ENCODE measurements at places on chromosomes 4 and X.
A peak's percentile ranks its signal among the peaks of the same experiment; 100 is the strongest.

DNA sequence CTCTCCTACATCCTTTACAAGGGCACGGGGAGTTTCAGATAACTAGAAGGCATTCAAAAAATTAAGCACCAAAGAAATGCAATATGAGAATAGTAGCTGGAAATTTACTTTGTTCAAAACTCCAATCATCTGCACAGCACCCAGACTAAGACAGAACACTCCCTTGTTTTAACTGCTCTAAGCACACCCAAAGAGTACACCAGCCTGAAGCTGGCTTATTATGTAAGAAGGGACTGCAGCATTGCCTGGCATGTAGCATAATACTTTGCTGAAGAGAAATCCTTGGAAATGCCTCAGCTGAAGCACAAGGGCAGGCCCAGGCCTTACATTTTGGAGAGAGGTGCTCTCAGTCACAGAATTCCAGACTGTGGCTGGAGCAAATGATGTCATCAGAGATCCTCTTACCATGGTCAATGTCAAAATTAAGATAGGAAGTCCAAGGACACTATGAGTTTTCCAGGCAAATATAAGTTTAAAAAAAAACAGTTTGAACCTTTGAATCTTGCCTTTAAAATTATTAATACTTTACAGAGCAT lies 14.8 kb downstream of the ARHGEF6 start:
- DNase-seq: no peak

GRCh38 chr4:76831711-76832373 lies 66.1 kb downstream of the SOWAHB start:
- no peak for DNase-seq

DNA sequence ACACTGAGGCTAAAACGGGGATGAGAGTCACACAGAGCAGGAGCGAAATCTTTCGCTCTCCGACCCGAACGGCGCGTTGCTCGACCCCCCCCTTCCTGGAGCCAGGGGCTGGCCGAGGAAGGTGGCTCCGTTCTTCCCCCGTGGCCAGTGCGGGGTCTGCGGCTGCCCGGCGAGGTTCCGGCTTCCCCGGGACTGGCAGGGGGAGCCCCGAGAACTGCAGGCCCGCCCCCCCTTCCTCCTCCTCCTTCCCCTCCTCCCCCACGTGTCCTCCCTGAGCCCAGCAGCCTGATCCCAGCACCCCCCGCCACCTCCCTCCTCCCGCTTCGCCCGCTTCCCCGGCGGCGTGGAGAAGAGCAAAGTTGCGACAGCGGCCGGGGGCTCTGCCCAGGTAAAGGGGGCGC lies 2.4 kb upstream of the BCORL1 start:
- no peak for DNase-seq

- DNase-seq: no peak
Observed at GRCh38 chr4:128484896-128485295, 197.3 kb upstream of the PGRMC2 start.

GRCh38 chrX:72470117-72470516 lies 102.5 kb downstream of the HDAC8 start:
- no peak for DNase-seq

DNA sequence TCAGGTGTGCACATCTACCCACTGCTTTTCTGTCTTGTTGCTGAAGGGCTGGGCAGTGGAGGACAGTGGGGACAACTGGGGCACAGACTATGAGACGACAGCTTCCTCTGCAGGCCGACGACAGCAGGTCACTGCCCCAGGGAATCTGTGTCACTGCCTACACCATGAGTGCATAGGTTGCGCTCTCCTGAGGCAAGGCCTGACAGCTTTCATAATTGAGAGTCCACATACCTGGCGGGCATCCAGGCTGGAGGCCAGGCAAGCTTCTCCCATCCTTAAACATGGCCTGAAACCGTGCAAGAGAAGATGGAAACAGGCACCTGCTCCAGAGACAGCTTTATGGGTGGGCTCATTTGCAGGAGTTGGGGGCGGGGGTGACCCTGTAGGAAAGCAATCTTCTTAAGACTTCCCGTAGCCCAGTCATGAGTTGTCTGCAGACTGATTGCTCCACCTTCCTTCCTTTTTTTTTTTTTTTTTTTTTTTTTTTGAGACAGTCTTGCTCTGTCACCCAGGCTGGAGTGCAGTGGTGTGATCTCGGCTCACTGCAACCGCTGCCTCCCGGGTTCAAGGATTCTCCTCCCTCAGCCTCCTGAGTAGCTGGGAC lies 2.9 kb downstream of the ANOS1 start:
- no peak for DNase-seq

DNA sequence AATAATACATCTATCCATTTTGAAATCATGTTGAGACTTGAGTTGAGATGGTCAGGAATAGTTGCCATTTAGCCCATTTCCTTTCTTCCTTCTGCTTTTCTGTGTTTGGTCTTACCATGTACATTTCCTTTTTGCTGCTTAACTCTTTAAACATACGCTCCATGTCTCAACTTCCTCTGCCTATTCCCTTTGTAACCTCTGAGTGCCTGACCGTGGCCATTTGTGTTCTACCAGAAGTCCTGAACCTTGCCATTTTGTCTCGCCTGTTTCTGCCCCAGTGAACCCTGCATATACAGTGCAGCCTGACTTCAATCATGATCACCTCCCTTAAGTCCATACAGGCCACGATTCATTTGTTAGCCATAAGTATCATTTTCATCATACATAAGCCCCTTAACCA lies 169.0 kb downstream of the RAPGEF2 start:
- no peak for DNase-seq

DNA sequence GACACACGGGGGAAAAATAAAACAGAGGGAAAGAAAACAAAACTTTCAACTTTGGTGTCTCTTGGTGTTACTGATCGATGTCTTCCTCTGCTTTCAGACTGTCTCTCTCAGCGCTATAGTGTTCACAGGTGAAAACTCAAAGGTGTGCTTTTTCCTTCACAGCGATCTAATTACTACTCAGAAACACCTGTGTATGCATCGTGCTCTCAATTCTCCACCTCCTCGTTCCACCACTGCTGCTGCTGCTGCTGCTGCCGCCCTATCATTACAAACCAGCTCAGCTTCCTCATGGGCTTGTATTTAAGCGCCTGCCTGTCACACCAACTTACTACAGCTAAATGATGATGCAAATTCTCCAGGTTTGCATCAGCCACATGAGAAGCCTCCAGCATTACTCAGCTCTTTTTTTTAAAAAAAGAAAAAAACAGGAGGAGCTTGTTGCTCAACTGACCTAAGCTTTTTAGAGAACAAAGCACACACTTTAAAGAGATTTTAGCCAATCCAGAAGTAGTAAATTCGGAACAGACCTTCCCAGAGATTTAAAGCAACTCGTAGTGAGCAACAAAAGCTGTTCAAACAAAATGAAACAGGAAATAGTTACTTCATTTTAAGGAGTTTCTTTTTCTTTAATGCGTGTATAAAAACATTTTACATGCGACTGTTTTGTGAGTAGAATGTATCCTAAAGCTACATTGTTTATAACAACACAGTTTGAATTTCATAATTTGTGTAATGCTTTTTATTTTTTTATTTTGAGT lies at the start of gene SLC7A11:
Gene SLC7A11 (minus strand): TSS at position 274 of the 758 bp plus-strand sequence. CDS start 280 bp downstream, outside the sequence.
- peak; percentile 85 for DNase-seq

DNA sequence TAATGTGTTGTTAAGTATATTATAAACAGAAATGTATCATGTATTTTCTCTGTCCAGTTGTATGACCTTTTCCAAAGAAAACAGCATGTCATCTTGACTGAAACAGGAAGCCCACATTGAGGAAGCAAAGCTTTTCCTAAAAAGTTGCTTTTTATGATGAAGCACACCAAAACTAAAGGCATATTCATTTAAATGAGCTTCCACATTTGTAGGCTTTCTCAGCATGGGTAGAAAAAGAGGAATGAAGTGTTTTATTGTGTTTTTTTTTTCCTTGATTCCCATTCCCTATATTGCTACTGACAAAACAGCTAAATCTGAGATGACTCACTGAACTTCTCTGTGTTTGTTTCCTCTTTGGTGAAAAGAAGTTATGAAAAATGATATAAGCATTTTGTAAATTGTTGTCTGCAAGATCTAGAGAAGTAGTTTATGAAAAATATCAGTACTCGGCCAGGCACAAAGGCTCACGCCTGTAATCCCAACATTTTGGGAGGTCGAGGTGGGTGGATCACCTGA lies 32.5 kb upstream of the FRAS1 start:
- DNase-seq: no peak

DNA sequence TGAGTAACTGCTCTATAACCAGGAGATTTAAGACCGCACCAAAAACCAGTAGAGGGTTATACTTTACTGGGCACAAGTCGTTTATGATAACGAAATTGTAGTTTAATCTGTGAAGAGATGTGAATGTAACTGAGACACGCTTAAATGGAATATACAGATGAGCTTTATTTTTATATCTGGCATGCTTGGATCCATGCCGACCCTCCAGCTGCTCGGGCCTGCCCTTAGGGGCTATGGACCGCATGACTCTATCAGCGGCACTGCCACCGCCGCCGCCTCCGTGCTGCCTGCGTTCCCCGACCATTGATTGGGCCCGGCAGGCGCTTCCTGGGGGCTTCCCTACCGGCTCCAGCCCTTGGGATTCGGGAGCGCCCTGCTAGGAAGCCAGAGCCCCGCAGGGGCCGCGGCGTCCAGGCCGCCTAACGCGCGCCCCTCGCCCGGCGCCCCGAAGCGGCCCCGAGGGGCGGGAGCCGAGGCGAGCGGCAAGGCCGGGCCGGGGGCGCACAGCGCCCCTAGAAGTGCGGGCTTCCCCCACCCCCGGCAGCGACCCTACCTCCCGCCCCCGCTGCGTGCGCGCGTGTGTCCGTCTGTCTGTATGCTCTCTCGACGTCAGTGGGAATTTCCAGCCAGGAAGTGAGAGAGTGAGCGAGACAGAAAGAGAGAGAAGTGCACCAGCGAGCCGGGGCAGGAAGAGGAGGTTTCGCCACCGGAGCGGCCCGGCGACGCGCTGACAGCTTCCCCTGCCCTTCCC lies at the start of gene NFKB1:
Gene NFKB1 (plus strand): TSS at position 664 of the 751 bp plus-strand sequence. CDS start 24,160 bp downstream, outside the sequence.
- DNase-seq: peak; percentile 29

DNA sequence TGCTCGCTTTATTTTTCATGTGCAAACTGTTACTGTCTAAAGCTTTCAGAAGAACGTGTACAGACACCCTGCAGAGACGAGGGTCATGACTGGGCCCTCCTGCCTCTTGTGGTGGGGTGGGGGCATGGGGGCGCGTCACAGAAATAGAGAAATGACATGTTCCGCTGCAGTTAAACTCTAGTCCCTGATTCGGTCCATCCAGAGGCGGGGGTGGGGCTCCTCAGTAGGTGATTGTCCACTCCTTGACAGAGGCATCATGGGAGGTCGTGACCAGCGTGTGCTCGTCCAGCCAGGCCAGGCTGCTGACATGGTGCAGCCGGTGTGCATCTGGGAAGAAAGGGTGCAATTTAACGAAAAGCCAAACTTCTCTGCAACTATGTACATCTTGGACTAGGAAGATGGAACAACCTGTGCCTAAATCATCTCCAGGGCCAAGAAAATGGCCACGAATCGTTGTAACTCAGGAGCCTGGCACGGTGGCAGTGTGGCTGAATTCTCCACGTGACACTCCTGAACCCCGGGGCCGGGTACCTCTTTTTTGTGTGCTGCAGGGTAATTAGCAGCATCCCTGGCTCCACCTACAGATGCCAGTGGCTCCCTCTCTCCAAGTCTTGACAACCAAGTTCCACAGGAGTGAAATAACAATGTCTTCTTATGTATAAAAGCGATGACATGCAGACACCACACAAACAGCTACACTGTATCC lies 41.3 kb downstream of the WDR1 start:
- no peak for DNase-seq

DNA sequence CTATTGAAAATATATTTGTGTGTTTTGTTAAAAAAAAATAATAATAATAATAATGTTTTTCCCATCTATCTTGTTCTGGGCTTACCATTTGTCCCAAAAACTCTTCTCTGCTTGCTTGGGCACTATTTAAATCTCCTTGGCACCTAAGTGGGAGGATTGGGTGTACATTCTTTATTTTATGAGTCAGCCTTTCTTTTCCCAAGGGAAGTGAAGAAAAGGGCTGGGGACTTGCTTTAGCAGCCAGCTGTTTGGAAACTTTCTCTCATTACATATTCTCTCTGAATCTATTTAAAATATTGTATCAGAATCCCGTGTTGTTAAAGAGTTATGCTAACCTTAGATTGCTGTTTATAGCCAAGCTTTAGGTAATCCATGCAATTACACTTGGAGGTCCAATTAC lies 2332.4 kb downstream of the ARAP2 start:
- no peak for DNase-seq

- DNase-seq: no peak
Observed at GRCh38 chr4:16023776-16024408, 59.9 kb downstream of the PROM1 start.

DNA sequence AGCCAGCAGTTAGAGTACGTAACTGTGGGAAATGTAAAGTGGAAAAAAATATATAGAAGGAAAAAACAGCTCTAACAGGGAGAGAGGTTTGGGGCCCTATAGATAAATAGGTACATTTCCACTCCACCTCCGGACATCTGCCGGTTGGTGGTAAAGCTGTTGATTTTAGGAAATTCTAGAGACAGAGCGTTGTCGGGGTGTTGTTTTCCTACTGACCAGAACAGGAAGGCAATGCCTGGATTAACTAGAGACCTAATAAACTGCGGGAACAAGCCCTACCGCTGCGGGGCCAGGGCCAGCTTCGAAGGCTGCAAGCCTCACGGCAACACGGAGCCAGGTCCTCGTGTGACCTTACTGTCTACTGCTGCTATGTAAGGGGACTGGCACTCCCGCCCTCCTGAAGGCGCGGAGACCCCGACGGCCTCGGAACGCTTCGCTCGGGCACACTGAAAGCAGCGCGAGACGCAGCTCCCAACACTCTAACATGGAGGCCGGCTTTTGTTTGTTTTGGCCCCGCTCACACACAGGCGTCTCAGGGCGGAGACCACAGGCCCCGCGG lies 702 bp upstream of the CDKN2AIP start:
- no peak for DNase-seq

GRCh38 chr4:140944199-140944515 lies 188.0 kb upstream of the TBC1D9 start:
- no peak for DNase-seq

- no peak for DNase-seq
Observed at GRCh38 chr4:71974681-71975080, 57.1 kb upstream of the NPFFR2 start.

DNA sequence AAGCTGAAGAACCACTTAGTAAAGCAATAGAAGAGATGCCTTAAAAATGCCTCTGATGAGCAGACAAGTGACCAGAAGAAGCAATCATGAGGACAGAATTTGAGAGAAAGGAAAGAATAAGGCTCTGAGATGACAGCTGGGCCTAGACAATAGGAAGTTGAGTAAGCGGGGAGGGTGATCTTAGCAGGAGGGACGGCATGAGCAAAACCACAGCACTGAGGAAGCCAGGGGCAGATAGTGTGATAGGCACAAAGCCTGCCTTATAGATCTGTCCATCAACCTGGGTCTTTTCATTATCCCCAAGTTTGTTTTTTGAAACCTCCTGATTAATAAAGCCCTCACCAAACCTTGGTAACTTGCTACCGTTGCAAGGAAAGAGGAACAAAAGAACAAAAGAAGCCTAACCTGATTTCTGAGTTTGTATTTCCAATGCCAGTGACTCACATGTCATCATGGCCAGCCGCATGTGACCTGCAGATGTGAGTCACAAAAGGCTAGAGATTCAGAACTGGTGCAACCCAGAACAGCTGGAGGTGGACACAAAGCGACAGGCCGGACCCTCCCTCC lies 55.7 kb upstream of the PPARGC1A start:
- DNase-seq: peak; percentile 30

- no peak for DNase-seq
Observed at GRCh38 chrX:147679356-147680005, 232.2 kb upstream of the FMR1 start.

Data from KG1 (cell line).